ENCODE measurements at places on chromosomes 5 and 9.

DNA sequence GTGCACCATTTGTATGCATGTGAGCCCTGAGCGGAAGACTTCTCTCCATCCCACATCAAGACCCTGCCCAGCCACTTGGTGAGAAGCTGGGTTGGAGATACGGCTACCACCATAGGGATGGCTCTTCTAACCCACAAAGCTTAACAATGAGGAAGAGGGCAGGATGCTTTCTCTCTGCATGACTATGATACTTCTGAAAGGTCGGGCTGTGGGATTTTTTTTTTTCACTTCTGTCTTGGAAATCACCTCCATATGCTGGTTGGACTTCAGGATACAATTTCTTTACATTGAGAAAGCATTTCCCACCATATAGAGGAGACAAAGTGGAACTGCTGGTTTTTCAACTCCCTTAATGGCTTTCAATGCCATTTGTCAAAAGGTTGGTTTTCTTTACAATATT lies 30.5 kb downstream of the ZNF366 start:
- no peak for DNase-seq

- DNase-seq: peak; percentile 80
Observed at GRCh38 chr5:67246108-67246507, 49.5 kb upstream of the CD180 start.

GRCh38 chr9:132996526-132996925 lies 18.0 kb downstream of the GFI1B start:
- no peak for DNase-seq

DNA sequence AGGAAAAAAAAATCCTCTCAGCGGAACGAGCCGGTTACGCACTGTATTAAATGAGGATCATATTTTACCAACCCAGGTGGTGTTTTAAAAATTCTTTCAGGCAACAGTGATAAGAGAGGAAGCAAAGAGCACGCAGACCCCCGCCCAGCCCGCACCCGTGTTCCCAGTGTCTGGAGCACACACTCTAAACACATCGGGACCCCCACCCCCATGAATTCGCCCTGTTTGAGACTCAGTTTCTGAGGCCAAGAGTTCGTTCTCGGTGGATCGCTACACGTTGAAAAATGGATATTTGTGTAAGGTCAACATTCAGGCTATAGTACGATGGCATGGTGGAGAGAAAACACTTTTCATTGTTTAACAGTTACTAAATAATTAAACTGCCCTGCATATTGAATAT lies 196.3 kb downstream of the MEF2C start:
- DNase-seq: no peak

GRCh38 chr5:27814983-27815382 lies 776.6 kb upstream of the CDH9 start:
- DNase-seq: no peak

DNA sequence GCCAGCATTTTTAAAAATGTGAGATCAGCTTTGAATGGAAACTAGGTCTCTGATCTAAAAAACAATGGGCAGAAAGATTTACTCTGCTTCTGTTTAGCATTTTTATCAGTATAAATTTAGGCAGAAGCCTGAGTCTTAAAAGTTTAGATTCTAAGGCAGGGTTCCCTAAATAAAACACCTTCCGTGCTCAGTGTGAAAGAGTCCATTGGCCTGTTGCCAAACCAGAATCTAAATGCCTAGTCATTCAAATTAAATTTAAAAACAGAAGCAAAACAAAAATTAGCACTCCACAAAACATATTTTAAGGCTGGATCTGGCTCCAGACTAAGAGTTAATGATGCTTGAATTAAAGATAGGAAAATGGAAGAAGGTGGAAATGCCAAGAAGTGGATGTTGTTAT lies 4.5 kb downstream of the TYRP1 start:
- DNase-seq: peak; percentile 35

DNA sequence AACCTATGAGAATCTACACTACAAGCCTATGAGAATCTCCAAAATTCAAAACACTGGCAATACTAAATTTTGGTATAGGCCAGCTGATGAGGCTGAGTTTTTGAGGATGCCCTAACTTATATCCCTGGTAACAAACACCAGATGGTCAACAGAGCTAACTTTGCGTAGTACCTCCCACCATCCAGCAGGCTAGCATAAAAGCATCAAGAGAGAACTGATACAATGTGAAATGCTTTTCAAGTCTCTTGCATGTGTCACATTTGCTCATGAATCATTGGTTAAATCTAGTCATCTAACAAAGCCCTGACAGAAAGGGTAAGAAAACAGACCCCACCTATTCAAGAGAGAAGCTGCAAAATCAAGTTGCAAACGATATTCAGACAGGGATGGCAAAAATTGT lies 1609.7 kb upstream of the CDH9 start:
- no peak for DNase-seq

GRCh38 chr9:117180896-117181445 lies 233.9 kb downstream of the ASTN2 start:
- DNase-seq: no peak

DNA sequence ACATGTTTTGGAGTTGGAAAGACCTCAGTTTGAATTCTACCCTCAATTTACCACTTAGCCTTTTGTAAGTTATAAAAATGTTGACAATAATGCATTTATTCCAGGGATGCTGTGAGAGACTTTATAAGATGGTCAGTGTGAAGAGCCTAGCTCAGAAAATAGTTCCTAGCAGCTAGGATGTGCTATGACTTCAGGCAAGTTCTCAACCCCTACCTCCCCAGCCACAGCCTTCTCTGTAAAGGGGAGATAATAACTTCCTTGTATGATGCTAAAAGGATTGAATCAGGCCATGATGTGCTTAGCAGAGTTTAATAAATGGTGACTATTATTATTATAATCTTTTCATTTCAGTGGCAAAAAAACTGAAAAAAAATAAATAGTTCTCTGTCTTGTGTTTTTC lies 77.6 kb downstream of the ALDH1A1 start:
- no peak for DNase-seq

GRCh38 chr9:81575956-81576355 lies 113.4 kb downstream of the TLE1 start:
- DNase-seq: no peak
